ENCODE measurements at places on chromosomes 5 and 9.
A peak's percentile ranks its signal among the peaks of the same experiment; 100 is the strongest.

- DNase-seq: peak; percentile 46
Measured at GRCh38 chr5:124056991-124057723, 545.2 kb downstream of the CSNK1G3 start.

- DNase-seq: no peak
Measured at GRCh38 chr5:65647941-65648340, 23.1 kb downstream of the SHLD3 start.

DNA sequence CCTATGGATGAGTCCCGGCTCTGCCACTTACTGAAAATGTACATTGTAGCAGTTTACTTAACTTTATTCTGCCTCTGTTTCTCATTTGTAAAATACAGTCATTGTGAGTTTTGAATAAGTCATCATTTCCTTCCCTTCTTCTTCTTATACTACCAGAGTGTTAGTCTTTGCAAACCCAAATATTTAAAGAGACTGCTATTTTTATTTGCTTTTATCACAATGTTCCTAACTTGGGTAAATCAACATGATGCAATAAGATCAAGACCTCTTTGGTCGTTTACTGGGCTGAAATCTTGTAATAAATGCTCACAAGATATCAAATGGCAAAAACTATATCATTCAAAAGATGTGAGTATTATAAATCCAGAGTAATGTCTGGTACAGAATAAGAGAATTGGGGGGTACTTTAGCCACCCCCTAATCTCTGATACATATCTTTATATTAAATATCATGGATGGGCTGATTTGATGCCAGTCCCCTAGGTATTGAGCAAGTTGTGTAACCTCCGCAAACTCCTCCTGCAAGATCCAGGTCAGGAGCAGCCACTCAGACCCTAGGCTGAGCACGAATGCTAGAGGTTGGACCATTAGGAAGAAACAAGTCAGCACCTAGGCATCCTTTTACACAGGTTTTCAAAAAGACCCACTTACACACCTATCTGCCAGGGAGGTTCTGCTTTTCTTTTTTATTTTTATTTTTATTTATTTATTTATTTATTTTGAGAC, 13.3 kb upstream of the GLDC start:
- no peak for DNase-seq

DNA sequence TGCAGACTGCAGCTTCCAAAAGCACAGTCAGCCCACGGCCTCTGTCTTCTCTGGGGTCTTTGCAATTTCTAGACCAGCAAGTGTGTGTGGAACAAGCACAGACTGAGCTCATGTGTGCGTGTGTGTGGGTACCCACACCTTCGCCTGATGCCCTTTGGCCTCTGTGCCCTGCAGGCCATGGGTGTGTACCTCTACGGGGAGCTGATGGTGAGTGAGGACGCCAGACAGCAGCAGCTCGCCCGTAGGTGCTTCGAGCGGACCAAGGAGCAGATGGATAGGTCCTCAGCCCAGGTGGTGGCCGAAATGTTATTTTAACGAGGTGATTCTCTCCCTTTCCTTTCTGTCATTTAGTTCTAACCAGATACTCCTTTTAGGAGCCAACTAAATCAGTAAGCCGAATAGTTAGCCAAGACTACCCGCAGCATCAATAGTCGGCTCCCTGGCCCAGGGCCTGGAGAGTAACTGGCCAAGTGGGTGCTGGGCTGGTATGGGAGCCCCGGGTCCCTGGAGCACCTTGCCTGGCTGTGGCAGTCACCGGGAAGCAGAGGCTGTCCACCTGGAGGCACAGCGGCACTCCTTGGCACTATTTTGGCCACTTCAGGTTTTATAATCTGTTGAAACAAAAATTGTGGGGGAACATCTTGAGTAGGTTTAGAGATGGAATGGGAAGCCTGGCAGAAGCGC, 235.0 kb downstream of the FANCC start:
- DNase-seq: no peak

GRCh38 chr5:154945695-154946301, 4.9 kb downstream of the MRPL22 start:
- DNase-seq: no peak
